ENCODE measurements at places on chromosomes 3 and 15. TPM values are rescaled to one million over a fixed set of nuclear protein-coding genes. Genes with fewer than 3 reads are reported as not detected.

The ZMYND10 gene
- 0.62 TPM for total RNA-seq

The MORC1 gene
- total RNA-seq, result not detected

The ARIH2 gene
- total RNA-seq, result 76.1 TPM

GRCh38 chr15:79430901-79431635 is 1.1 kb upstream of the MINAR1 start:
- no peak for DNase-seq

DNA sequence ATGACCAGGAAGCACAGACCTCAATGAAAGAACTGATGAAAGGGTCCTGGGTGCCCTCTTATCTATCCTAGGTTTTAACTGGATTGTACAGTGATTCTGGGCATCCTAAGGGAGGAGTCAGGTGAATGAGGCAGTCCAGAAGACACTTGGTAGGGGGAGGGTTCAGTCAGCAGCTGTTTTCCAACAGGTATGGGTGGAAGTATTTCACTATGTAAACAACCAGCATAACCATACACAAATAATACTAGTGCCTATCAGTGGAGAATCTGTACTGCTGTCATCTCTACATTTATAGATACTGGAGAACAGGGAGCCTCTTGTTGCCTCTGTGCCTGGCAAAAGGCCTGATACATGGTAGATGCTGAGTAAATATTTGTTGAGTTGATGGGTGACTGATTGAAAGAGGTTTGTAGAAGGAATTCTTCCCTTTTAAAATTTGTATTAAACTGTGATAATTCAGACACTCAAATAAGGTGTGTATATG is 328.5 kb downstream of the RBMS3 start:
- DNase-seq, result no peak

GRCh38 chr15:85642065-85642692 is 152.5 kb downstream of the KLHL25 start:
- DNase-seq, result no peak

DNA sequence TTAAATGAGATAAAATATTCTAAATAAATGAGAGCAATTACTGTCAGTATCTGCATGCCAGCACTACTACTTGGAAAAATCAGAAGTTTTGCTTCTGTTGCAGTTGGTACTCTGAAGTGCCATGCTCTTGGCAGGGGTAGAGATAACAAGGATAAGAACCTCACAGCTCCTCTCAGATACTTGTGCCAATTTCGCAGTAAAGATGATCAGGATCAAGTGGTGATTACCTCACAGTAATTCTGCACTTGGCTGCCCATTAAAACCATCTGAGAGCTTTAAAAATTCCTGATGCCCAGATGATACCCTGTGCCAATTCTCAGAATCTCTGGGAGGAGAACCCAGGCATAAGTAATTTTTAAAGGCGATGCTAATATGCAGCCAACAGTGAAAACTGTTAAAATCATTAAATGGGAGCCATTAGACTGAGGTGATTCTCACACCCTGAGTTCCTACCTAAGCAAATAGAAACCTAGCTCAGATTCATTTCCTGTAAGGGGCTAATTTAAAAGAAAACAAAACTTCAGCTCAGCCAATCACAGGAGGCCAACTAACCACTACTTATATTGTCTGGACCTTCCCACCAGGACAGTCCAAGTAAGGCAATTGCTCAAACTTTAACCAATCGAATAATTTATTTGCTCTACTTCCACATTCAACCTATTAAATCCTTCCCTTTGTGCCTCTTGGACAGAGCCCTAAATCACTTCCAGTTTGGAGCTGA is 171.2 kb downstream of the KCNMB2 start:
- no peak for DNase-seq
